ENCODE measurements at places on chromosomes 13 and 19.

- DNase-seq: no peak
Observed at GRCh38 chr13:35723053-35723461, 246.6 kb upstream of the MAB21L1 start.

DNA sequence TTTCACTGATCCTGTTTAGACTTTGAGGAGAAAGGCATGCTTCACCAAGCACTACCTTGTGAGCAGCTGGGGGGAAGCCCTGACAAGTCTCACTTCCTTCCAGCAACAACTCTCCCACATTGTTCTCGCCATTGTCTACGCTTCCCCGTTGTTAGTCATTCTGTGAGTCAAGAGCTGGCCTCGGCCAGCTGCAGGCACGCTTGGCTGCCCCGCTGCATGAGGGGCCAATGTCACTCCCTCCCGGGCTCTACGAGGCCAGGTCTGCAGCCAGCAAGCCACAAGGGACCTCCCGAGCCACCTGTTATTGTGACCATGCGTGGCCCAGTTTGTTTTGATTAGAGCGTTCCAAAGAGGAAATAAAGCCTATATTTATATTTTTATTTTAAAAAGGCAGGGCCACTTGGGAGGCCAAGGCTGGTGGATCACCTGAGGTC is 220.9 kb downstream of the FOXO1 start:
- no peak for DNase-seq

DNA sequence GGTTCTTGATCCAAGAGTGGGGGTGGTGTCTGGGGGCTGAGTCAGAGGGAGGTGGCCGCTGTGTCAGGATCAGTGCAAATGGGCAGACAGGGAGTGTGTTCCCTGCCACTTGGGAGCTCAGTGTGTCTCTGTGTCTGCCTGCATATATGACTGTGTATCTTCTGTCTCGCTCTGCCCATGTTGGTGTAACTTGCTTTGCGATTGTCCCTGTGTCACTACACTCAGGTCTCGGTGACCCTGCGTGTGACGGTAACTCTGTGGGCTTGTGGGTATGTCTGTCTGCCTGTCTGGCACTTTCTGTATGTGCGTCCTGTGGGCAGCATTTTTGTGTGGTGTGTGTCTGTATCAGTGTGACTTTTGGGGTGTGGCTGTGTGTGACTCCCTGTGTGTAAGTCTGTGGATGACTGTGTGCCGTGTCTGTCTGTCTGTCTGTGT is 8.2 kb upstream of the ERFL start:
- no peak for DNase-seq

DNA sequence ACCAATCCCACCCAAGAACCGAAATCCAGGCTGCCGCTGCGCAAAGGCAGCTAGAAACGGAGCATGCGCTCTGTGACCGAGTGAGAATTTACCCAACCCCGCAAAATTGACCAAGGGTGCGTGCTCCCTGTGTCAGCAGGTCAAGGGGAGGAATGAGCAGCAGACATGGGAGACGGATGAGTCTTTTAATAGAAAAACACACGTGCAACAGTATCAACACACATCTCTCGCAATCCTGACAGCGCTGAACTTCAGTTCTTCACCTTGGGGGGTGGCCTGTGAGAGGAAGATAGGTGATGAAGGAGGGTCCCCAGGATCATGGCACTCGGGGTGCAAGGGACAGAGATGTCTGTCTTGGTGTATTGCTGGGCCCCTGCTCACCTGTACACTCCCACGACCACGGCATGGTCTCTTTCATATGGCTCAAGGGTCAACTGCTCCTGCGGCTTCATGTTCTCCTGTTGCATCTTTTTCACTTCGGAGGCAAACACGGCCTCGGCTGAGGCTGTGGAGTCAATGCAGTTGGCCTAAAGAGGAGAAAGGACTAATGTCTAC is 402 bp upstream of the DYRK1B start:
- DNase-seq: no peak

DNA sequence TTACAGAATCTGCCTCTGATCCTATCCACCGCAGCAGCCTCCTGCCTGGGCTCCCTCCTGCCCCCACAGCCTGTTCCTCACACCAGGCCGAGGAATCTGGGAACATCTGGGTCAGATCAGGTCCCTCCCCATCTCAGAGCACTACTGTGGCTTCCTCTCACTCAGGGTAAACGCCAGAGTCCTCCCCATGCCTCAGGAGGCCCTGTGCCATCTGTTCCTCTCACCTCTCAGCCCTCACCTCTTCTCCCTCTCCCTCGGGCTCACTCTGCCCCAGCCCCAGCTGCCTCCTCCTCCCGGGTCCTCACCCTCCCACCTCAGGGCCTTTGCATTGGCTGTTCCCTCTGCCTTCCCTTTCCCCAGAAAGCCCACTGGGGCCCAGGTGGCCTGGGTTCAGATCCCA is 18.2 kb downstream of the FCGBP start:
- peak; percentile 27 for DNase-seq
